Erythroblast (primary cell): ENCODE measurements at places on chromosomes 2 and 18.

GRCh38 chr2:176111309-176111663 lies 4.2 kb downstream of the HOXD11 start:
- DNase-seq = peak; percentile 61

- DNase-seq = no peak
Measured at GRCh38 chr2:189799531-189799930, 15.3 kb downstream of the PMS1 start.

DNA sequence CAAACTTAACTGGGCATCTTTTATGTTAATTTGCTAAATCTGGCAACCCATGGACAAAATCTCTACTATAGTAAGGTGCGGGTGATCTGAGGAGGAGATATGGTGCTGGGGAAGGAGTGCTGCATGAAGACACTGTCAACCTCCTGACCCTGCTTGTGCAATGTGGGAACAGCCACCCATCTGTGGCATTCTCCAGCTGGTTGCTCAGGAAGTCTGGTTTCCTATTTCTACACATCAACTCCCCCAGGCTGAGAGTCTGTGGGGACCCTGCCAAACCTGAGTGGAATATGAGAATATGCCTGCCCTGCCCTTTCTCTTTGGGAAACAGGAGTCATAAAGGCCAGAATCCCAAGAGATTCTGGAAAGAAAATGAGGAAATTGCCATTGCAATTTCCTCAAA lies 60.1 kb upstream of the PAX3 start:
- DNase-seq = no peak

DNA sequence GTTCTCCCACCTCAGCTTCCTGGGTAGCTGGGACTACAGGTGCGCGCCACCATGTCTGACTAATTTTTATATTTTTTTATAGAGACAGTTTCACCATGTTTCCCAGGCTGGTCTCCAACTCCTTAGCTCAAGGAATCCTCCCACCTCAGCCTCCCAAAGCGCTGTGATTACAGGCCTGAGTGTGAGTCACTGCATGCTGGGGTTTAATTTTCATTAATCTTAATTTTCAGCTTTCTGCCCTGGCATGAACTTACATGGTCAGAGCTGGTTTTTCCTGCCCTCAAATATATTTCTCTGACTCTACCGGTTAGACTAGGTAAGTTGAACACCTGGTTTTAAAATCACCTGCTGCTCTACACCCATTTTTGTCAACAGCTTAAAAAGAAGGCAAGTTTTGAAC lies 3.1 kb downstream of the MARCHF7 start:
- DNase-seq = peak; percentile 20

DNA sequence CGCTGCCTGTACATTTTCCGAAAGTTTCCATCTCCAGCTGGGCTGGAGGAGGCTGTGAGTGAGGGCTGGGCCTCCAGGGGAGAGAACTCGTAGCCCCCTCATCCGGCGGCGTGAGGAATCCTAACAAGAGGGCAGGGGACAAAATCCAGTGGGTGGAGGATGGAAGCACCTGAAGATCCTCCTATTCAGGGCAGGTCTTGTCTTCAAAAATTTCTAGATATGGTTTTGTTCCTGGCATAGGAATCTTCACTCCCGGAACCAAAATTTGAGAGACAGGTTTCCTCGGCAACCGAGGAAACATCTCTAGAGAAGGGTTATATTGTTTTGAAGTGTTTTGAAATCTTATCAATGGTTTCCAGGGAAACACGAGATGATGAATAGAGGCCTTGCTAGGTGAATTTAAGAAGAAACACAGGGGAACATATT lies 136.7 kb downstream of the SH3BP4 start:
- DNase-seq = no peak

DNA sequence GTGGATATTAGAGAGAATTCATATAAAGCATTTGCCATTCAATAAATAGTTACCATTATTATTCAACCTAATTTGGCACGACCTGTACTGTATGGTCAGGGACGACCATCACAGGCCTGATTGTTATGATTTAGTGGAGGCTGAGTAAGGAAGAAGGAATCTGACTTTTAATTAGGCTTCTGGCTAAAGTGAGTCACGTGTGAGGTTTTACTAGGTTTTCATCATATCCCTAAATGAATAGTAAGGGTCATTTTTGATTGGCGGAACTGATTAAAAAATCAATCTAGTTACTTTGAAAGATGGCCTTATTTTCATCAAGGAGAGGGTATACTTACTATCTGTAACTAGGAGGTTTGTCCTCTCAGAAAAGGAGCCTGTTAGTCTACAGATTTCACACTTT lies 143.4 kb downstream of the ADCYAP1 start:
- DNase-seq = no peak

DNA sequence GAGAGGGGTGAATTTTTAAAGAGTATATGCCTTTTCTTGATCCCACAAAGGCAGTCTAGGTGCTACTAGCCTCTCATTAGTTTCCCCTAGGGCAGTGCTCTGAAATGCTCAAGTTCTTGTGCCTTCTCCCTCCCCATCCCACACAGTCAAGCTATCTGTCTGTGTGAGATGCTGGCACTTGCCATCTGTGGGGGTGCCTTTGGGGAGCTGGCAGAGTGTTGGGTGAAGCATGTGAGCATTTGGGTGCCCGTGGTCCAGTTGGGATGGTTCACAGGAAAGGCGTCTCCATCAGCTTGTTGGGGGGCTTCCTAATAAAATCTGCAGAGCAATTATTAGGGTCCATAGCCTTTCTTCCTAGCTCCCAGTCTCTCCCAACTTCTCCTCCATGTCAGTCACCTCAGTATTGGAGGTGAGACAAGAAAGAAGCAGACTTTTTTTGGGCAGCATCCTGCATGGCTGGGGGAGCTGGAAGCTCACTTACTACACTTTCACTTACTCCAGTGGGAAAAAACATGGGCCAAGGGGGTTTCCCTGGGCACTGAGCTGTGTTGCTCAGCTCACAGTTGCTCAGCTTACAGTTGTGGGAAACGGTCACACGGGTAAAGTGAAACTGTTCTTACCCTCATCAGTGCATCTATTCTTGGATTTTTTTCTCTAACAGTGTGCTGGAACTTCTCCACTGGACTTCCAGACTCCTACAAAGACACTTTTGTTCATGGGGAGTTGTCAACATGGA lies 29.3 kb downstream of the COLEC11 start:
- DNase-seq = no peak

DNA sequence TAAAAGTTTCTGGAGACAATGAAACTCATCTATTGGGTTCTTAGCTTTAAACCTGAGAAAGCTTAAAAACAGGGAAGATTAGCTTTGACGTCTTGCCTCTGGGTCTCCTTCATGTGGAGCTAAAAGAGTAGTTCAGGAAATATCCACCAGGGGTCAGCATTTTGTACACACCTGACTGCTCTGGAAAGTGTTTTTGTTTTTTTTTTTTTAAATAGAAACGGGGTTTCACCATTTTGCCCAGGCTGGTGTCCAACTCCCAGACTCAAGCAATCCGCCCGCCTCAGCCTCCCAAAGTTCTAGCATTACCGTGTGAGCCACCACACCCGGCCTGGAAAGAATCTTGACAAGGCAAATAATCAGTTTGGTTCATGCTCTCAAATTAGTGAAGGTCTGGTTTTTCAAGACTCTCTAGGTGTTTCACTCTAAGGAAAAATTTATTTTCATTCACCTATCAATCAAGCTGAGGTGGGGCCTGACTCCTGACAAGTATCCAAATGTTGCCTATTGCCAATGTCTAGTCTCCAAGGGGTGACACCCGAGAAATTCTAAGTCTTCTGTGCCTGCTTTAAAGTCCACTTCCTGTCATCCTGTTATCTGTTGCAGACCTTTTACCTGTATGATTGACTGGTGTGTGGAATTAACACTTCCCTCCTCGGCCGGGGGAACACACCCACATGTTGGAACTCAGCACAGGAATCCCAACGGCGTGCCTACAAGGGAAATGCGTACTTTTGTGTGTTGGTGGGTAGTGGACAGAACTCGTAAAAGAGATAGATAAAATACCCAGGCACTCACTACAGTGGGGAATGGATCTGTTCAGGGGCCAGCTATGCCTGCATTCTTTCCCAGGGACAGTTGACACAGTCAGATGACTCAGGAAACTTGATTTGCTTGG lies 11.3 kb downstream of the IL1RN start:
- peak; percentile 73 for DNase-seq
